ENCODE measurements at places on chromosomes 2 and 18.
A peak's percentile ranks its signal among the peaks of the same experiment; 100 is the strongest.

DNA sequence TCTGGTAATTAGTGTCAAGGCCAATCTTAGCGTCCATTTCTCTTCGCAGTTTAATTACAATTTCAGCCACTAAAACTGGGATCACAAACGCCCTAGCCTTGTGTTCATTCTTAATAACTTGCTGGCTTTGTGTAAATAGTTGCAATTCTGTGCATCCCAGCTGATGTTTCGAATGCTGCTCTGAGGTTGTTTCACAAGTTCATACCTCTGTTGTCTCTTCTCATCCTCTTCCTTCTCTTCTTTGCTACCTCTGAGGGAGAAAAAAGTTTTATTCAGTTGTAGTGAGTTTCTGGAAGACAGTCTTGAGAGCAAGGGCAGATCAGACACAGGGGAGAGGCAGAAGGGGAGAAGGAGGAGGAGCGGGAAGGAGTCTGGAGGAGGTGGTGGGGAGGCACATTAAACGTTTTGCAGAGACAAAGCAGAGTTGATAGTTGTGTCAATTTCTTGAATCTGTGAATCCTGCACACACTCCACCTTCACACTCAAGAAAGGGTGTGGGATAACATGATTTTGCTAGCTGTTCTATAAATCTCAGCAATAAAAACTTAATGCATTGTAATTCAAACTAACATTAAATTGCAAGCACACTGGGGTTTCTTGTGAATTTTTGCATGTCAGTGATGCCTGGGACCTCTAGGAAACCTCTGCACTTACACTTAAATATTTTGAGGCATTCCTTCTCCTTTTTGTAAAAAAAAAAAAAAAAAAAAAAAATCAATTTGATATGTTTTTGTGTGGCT, 6.8 kb downstream of the MEIS1 start:
- peaks cover 11% of the 10 kb centered on the region for H3K4me1 ChIP-seq
- peaks cover 60% of the 10 kb centered on the region for H3K27me3 ChIP-seq
- H3K36me3 ChIP-seq, result no peaks in the 10 kb centered on the region
- no peak for DNase-seq
- no peak overlapping the region for H3K4me3 ChIP-seq

GRCh38 chr2:152555048-152555447, 162.2 kb downstream of the PRPF40A start:
- H3K27ac ChIP-seq, result no peak overlapping the region
- H3K27me3 ChIP-seq, result peaks cover 5% of the 10 kb centered on the region
- DNase-seq, result no peak
- no peaks in the 10 kb centered on the region for H3K4me1 ChIP-seq
- H3K4me3 ChIP-seq, result no peak overlapping the region
- H3K36me3 ChIP-seq, result no peaks in the 10 kb centered on the region

- H3K27ac ChIP-seq, result no peak overlapping the region
- no peaks in the 10 kb centered on the region for H3K27me3 ChIP-seq
- H3K4me1 ChIP-seq, result no peaks in the 10 kb centered on the region
- no peak overlapping the region for H3K4me3 ChIP-seq
- DNase-seq, result no peak
These were observed 140.1 kb upstream of the AQP4 start for GRCh38 chr18:27005589-27005988.

- H3K4me3 ChIP-seq, result peak overlapping the region; percentile 88
- H3K36me3 ChIP-seq, result no peaks in the 10 kb centered on the region
- H3K27me3 ChIP-seq, result no peaks in the 10 kb centered on the region
- no peak for DNase-seq
- H3K4me1 ChIP-seq, result peaks cover 8% of the 10 kb centered on the region
These were observed 160.8 kb downstream of the AGPS start for GRCh38 chr2:177553176-177553884.

- no peak overlapping the region for H3K4me3 ChIP-seq
- H3K36me3 ChIP-seq, result no peaks in the 10 kb centered on the region
- no peak for DNase-seq
- H3K4me1 ChIP-seq, result no peaks in the 10 kb centered on the region
These were observed 396.4 kb downstream of the LNPK start for GRCh38 chr2:175605640-175606009.

DNA sequence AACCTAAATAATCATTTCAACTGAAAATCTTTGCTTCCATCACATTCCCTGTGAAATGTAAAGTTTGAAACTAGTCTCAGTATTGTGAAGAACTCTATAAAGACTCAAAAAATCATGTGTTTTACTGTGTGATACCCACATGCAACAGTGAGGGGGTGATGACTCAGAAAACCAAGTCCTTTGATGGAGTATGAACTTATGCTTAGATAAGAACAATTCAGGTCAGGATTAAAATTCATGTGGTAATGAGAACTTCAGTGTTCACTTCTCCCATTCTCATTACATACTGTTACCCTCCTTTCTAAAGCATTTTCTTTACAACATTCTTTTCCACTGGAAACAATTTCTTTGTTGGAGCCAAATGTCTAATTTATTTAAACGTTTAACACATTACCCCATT, 360.2 kb downstream of the FSIP2 start:
- no peaks in the 10 kb centered on the region for H3K27me3 ChIP-seq
- no peaks in the 10 kb centered on the region for H3K4me1 ChIP-seq
- H3K27ac ChIP-seq, result no peak overlapping the region
- H3K36me3 ChIP-seq, result peaks cover 6% of the 10 kb centered on the region
- H3K4me3 ChIP-seq, result no peak overlapping the region
- no peak for DNase-seq

DNA sequence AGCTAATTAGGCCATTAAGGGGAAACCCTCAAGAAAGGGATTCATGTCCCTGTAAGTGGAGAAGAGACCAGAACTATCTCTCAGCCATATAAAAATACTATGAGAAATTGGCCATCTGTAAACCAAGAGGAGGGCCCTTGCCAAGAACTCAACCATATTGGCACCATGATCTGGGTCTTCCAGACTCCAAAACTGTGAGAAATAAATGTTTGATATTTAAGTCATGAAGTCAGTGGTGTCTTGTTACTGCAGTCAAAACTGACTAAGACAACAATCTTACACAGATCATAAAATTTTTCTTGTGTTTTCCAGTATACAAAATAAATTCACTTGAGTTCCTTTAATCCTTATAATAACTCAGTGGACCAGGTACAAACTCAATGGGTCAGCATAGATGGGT, 589.8 kb upstream of the CDH2 start:
- H3K4me1 ChIP-seq, result no peaks in the 10 kb centered on the region
- no peaks in the 10 kb centered on the region for H3K27me3 ChIP-seq
- no peak overlapping the region for H3K4me3 ChIP-seq
- H3K27ac ChIP-seq, result no peak overlapping the region

DNA sequence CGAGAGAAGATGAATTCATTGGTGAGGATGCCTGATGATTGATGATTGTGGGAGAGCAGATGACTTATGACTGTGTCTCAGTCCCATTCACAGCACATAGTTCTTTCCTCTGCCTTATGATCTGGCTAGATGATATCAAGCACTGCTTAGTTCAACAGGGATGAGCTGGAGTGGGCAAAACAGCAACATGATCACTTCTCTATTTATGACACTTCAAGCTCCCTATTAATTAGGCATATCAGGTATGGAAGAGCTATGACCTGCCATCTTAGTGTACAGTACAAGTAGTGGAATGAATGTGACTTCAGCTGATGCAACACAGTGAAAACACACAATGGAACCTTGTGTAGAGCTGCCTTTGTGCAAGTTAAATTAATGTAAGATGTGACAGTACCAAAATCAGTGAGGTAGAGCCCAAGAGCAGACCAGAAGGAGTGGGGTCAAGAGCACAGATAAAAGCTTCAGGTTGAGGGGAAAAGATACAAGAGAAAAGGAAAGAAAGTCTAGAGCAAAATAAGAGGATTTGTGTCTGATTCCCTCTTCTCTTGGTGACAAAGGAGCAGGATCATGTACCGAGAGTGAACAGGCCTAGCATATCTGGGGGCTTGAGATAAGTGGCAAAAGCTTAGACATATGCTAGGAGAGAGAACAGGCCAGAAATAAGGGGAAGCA, 93.0 kb upstream of the MYO3B start:
- no peak overlapping the region for H3K27ac ChIP-seq
- H3K27me3 ChIP-seq, result no peaks in the 10 kb centered on the region
- H3K36me3 ChIP-seq, result peaks cover 6% of the 10 kb centered on the region
- H3K4me3 ChIP-seq, result no peak overlapping the region
- DNase-seq, result no peak

GRCh38 chr18:31065036-31065773, 22.7 kb upstream of the DSC3 start:
- H3K36me3 ChIP-seq, result no peaks in the 10 kb centered on the region
- H3K4me3 ChIP-seq, result no peak overlapping the region
- DNase-seq, result no peak
- H3K4me1 ChIP-seq, result peaks cover 7% of the 10 kb centered on the region

GRCh38 chr2:201901786-201902185, 95.4 kb downstream of the CDK15 start:
- peaks cover 15% of the 10 kb centered on the region for H3K27me3 ChIP-seq
- peak overlapping the region; percentile 56 for H3K4me3 ChIP-seq
- DNase-seq, result peak; percentile 10
- H3K27ac ChIP-seq, result no peak overlapping the region
- H3K4me1 ChIP-seq, result peaks cover 4% of the 10 kb centered on the region
- H3K36me3 ChIP-seq, result no peaks in the 10 kb centered on the region

GRCh38 chr18:25658476-25658875, 306.5 kb upstream of the ZNF521 start:
- no peaks in the 10 kb centered on the region for H3K27me3 ChIP-seq
- no peaks in the 10 kb centered on the region for H3K36me3 ChIP-seq
- H3K4me1 ChIP-seq, result no peaks in the 10 kb centered on the region
- no peak overlapping the region for H3K27ac ChIP-seq

DNA sequence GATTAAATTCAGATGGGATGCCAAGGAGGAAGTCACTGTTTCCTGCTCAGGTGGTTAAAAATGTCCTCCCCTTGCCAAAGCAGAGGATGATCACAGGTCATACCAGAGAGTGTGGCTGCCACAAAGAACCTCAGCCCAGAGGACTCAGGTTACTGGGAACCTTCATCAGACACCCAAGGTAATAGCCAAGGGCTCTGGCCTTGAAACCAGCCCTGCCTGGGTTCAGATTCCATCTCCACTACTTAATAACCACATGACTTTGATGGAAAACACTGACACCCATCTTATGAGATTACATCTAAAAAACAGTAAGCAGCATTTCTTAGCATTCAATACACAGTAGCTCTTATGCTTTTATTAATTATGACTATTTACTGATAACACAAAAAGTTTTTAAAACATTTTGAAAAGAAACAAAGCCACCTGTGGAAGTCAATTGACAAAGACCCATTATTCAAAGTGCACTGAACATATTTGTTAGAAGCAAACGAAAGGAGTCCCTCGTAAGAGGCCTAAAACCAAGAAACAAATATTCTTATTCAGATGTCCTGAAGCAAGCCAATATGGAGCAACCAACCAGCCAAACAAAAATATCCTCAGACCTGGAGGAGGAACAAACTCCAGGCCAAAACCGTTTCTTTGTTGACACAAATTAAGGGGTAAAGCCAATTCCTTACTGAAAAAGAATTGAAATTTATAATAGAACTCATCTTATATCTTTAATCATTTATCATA, 241.5 kb downstream of the RNF152 start:
- no peak overlapping the region for H3K4me3 ChIP-seq
- H3K27me3 ChIP-seq, result no peaks in the 10 kb centered on the region
- no peak overlapping the region for H3K27ac ChIP-seq

- no peaks in the 10 kb centered on the region for H3K4me1 ChIP-seq
- no peak overlapping the region for H3K27ac ChIP-seq
- H3K4me3 ChIP-seq, result no peak overlapping the region
- H3K27me3 ChIP-seq, result peaks cover 5% of the 10 kb centered on the region
These were observed 31.0 kb upstream of the GLI2 start for GRCh38 chr2:120704696-120705095.

DNA sequence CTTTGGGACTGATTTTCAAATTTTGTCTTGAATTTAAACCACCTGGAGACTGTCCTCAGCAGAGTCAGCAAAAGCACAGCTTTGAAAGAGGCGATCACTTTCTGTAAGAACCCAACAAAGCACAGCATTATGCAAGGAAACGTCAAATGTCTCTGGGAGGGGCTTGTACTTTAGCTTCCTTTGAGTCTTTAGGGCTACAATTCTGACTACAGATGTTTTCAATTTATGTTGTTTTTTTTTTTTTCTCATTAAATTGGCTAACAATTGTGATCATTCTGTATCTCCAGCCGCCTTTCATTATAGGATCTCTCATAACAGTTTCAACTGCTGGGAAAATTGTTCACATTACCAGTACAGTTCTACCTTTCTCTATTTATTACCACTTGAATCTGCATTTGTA, 48.3 kb downstream of the COL3A1 start:
- H3K4me1 ChIP-seq, result no peaks in the 10 kb centered on the region
- H3K27me3 ChIP-seq, result peaks cover 18% of the 10 kb centered on the region
- no peak for DNase-seq
- no peak overlapping the region for H3K4me3 ChIP-seq
- no peak overlapping the region for H3K27ac ChIP-seq
- H3K36me3 ChIP-seq, result no peaks in the 10 kb centered on the region

GRCh38 chr2:2832657-2833056, 501.6 kb upstream of the MYT1L start:
- no peak overlapping the region for H3K4me3 ChIP-seq
- no peaks in the 10 kb centered on the region for H3K36me3 ChIP-seq
- no peak for DNase-seq
- H3K27ac ChIP-seq, result no peak overlapping the region

GRCh38 chr2:88170472-88170892, 336 bp downstream of the THNSL2 start:
- no peak overlapping the region for H3K27ac ChIP-seq
- peaks cover 8% of the 10 kb centered on the region for H3K27me3 ChIP-seq
- DNase-seq, result no peak
- H3K36me3 ChIP-seq, result no peaks in the 10 kb centered on the region

Measured in activated naive CD4-positive, alpha-beta T cell treated with anti-CD3 and anti-CD28 coated beads for 36 hours (primary cell).